Urothelium cell line (cell line): ENCODE measurements at places on chromosomes 3 and 15.
A peak's percentile ranks its signal among the peaks of the same experiment; 100 is the strongest.

DNA sequence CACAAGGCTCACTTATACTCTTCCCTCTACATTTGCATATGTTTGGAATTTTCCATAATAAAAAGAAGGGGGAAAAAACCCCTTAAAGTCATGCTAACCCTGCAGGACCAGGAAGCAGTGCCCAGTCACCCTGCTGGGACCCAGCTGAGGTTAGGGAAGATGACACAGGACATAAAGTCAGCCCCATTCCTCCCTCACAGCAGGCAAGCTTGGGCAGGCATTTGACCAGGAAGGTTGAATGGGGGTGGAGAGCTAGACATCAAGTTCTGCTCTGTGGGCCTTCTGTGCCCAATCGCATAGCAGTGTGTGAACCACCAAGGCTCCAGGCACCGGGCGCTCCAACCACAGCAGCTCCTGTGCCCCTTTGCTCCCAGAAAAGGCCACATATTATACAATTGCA is 7.1 kb upstream of the HDAC11 start:
- DNase-seq = no peak

- DNase-seq = no peak
Measured at GRCh38 chr15:72923289-72923688, 129.0 kb upstream of the NEO1 start.

DNA sequence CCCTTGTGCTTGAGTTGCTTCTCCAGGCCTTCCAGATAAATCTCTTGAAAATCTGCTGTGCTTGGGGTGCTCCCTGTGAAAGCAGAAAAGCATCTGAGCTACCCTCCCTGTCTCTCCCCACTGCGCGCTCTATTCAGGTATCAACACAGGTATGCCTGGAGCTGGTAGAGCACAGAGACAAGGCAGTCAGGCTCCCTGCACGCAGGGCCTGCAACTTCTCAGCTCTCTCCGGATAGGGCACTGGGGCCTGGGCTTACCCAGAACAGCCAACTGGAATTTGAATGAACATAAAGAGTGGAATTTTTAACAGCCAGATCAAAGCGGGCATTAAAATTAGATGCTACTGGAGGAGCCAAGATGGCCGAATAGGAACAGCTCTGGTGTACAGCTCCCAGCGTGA is 183.6 kb downstream of the XXYLT1 start:
- no peak for DNase-seq

DNA sequence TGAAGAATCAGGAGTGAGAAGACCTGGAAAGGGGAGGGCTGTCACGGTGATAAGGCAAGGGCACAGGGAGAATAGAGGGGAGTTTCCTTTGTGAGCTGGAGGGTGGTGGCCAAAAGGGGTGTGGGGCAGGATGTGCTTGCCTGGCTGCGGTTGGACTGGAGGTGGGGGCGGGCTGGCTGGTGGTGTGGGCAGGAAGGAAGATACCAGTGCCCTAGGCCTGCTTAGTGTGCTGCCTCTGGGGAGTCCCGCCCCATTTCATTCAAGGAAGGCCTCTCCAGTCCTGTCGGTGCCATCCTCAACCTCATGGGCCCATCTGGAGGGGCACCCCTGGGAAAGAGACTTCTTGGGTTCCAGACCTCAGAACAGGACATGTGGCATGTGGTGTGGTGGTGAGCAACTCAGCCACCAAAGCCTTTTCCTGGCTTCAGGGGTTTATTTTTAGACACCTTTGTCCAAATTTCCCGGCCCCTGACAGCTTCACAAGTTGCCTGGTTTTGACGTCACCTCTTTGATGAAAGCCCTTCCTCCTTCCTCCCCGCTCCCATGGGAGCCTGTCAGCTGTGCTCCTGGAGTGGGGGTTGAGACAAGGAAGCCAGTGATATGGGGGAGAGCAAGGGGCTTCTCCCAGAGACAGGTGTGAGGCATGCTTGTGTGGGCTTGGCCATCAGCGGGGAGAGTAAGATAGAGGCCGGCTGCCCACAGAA is 15.6 kb downstream of the TEX264 start:
- DNase-seq = peak; percentile 69

DNA sequence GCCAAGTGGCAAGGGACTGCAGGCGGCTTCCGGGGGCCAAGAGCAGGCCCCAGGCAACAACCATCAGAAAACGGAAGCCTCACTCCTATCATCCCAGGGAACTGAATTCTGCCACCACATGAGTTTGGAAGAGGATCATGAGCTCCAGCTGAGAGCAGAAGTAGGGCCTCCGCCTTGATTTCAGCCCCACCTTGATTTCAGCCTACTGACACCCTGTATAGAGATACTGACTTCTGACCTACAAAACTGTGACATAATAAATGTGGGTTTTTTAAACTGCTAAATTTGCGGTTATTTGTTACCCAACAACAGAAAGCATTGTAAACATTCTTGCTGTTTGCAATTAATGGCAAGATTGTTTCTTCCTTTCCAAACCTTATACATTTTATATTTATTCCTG is 21.6 kb upstream of the RARRES1 start:
- DNase-seq = no peak

DNA sequence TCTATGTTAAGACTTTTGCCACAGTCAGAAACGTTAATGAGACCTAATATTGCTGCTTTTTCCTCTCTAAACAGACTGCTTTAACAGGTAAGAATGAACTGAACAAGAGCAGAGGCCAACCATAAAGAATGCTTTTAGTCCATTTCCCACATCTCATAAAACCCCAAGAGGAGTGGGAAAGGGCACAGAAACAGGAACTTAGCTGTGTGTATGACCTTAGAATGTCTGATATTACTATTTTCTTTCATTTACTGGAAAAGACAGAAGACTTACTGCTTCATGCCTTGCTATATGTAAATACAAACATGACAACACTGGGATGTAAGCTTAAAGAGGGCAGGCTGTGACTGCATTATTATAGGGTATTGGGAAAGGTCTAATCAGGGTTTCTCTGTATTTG is 115.0 kb downstream of the ISL2 start:
- no peak for DNase-seq

- no peak for DNase-seq
Measured at GRCh38 chr3:39213613-39214012, 21.2 kb upstream of the XIRP1 start.

DNA sequence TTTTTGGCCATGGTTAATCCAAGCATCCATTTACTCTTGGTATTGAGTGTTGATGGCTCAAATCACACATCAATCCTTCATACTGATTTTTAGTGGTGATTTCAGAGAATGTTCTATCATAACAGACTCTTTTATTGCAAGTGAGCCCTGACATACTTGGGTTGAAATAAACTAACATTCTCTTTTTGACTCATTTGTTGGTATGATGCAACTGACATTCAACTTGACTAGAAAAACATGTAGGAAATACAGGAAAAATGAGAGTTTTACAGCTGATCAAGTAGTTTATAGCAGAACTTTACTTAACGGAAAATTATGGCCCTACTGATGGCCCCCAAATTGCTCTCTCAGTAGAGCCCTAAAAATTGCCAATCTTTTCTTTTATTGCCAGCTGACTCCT is 173.9 kb upstream of the CD96 start:
- no peak for DNase-seq

DNA sequence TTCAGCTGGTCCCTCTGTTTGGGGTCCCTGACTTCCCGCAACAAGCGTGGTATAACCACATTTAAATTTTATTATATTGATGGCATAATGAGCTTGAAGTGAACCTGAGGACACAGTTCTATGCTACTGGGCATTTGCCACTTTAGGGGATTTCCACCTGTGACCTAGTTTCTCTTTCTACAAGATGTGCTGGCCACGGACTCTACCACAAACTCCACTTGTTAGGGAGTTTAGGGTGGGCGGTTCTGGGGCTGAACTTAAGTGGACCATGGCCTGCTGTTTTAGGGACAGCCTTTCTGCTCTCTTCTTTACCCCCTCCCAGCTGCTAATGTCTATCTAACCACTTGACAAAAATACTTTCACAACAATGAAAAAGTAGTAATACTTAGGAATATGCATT is 1199.1 kb downstream of the SI start:
- DNase-seq = no peak

DNA sequence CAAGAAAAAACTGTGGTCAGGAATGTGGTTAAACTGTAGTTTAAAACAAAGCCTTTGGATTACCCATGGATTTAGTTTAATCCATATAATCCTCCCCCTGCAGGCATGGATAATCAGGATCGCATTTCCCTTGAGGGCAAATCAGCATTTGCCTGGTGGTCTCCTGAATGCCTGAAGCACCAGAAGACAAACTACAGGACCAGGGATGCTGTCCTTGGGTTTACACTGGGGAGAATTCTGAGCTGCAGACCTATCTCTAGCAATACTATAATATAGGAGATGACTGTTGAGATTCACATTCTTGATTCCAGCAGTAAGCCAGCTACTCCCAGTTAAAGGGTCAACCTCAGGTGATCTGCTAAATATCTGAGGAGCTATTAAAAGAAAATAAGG is 10.6 kb downstream of the PIK3CB start:
- peak; percentile 8 for DNase-seq
